ENCODE measurements at places on chromosomes 3 and 15.

GRCh38 chr3:112059497-112059896 is 25.0 kb downstream of the TMPRSS7 start:
- DNase-seq: no peak

- DNase-seq: peak; percentile 72
These were observed 1.3 kb downstream of the PIK3CA start for GRCh38 chr3:179149406-179149867.

- DNase-seq: no peak
These were observed 6.2 kb upstream of the SSUH2 start for GRCh38 chr3:8650583-8651416.

DNA sequence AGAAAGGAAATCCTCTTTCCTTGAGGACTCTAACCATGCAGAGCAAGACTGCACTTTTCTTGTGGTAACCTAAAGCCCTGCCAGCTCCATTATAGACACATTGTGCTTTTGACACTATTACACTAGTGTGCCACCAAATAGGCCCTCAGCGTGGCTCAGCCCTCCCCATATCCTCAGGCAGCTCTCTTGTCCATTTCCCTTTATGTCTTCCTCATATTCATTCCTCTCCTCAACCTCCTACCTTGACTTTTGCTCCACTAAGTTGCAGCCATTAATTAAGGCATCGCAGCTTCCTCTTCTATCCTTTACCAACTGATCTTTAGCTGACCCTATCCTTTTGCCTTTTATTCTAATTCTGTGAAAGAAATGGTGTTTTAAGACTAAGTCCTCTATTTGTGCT is 3.7 kb downstream of the ATG7 start:
- DNase-seq: no peak
